ENCODE measurements at places on chromosomes 1 and 21.

DNA sequence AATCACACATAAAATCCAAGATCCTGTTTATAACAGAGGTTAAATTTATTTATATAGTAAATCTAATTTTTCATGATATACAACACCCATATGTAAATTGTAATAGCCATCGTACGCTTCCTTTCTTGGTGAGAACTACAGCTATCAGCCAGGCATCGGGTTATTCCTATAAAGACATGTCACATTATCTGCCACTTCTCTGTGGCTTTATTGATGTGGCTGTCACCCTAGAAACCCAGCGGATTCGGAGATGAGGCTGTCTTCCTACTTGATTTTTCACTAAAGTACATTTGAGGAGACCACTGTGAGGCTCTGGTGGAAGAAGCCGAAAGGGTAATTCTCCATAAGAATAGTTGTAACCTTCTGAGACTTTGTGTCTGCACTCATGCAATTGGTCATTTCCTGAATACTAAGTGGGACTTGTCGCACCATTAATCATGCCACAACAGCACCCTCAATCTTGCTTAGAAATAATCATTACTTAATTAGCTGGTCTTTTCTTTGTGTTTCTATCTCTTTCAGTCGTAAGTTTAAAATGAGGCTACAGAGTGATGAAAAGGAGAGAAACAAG is 106.0 kb downstream of the NTNG1 start:
- no peak for DNase-seq

- DNase-seq: no peak
These were observed 183.5 kb downstream of the BRINP2 start for GRCh38 chr1:177354247-177354646.

DNA sequence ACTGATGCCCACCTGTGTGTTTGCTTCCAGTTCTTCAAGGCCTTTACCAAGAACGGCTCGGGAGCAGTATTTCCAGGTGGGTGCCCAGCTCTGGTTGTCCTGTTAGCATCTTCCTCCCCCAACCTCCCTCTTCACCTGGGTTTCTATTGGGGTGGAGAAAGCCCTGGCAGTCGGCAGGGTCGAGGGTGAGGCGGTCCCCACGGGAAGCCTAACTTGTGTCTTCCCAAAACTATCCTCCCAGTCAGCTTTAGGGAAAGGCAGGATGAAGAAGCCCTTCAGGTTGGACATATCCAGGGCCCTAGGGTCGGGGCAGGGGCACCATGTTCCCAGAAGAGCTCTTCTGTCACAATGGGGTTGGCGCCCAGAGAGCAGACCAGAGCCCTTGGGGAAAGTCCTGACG is 20.6 kb downstream of the QSOX1 start:
- no peak for DNase-seq

- DNase-seq: peak; percentile 54
These were observed 32.4 kb upstream of the NFIA start for GRCh38 chr1:61049850-61050540.

- no peak for DNase-seq
These were observed 124.7 kb downstream of the TNFSF18 start for GRCh38 chr1:172926070-172926469.

GRCh38 chr21:17866590-17866989 is 47.4 kb upstream of the C21orf91 start:
- no peak for DNase-seq

DNA sequence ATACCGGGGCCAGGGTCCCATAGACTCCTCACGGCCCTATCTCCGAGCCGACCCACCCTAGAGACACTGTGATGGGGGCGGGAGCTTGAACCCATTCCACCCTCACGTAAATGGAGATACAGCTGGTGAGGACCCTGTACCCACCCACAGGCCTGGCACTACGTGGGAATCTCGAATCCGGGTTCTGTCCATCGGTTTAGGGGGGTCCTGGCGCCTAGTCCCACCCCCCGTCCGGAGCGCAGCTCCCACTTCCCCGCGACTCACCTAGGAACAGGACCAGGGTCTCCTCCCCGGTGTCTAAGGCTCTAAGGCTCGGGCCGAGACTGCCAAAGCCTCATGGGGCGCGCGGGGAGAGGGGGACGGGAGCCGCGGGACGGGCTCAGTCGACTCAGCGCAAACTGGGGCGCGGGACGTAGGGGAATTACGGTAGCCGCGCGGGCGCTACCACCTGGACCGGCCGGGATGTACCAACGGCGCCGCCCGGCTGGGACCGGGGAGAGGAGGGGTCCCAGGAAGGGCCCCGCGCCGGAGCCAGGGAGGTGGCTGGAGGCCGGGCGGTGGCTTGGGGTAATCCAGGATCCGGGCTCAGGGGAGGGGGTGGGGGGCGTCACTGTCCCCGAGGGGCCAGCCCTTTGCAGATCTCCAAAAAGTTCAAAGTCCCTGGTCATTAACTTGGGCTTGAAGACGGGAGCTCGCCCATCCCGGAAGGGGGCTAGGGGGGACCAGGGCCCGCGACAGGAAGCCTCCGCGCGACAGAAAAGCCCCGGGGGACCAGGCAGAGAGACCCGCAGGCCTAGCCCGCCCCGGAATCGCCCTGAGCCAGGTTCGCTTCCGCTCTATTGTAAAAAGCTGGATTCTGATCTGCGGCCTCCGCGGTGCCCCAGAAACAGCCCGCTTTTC is 1.0 kb downstream of the PLEKHG5 start:
- no peak for DNase-seq

All from caudate nucleus (tissue), 63 donors.